GM23248 (cell line): ENCODE measurements at places on chromosomes 2 and 18. TPM values are rescaled to one million over a fixed set of nuclear protein-coding genes. Genes with fewer than 3 reads are reported as not detected.
A peak's percentile ranks its signal among the peaks of the same experiment; 100 is the strongest.

Gene RBM43
- total RNA-seq = 6.8 and 7.3 TPM in 2 replicates

DNA sequence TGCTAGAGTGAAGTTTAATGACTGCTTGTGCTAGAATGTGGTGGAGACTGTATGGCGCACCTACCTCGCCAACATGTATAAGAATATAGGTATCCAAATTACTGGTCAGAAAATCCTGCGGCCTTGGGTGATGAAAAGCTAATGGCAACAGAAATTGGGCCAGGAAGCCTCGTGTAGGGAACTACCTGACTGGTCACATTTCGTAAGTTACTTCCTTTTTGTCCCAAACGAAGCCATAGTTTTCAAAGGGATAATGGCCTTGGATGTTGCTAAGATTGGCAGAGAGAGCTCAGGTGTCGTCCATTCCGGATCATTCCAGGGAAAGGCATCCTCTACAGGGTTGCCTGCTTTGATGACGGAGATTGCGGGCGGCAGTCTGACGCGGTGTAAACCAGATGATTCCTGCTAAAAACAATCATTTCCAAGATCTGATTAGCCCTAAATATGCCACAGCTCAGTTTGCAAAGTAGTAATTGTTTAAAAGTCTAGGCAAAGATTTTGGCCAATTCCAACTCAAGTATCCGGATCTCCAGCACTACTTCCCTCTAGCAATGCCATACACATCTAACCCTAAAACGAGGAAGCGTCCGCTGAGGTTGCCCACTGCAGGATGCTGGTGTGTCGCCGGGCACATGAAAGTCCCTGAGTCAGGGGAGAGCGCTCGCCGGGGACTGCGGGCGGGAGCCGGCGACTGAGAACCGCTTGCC, 708 bp upstream of the MALT1 start:
- DNase-seq = no peak

DNA sequence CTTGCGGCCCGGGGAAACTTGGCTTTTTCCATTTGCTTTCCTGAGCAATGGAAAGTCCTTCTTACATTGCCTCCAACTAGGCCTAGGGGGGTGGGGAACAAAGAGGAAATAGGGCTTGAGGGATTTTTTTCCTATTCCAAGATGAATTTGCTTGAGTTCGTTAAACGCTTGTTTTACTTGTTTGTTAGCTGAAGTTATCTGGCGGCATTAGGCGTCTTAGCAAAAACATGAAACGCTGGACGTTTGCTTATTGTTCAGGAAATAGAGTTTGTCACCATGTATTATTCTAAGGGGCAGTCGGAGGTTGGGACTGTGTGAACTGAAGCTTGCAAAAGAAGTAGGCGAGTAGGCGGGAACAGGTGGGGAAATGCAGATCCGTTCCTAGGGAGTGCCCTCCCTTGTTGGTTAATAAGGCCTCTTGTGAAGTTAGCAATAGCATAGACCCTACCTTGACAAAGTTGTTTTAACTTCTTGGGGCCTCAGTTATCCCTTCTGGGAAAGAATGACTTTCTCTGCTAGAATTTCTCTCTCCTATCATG, 1.9 kb downstream of the CABLES1 start:
- DNase-seq = no peak

DNA sequence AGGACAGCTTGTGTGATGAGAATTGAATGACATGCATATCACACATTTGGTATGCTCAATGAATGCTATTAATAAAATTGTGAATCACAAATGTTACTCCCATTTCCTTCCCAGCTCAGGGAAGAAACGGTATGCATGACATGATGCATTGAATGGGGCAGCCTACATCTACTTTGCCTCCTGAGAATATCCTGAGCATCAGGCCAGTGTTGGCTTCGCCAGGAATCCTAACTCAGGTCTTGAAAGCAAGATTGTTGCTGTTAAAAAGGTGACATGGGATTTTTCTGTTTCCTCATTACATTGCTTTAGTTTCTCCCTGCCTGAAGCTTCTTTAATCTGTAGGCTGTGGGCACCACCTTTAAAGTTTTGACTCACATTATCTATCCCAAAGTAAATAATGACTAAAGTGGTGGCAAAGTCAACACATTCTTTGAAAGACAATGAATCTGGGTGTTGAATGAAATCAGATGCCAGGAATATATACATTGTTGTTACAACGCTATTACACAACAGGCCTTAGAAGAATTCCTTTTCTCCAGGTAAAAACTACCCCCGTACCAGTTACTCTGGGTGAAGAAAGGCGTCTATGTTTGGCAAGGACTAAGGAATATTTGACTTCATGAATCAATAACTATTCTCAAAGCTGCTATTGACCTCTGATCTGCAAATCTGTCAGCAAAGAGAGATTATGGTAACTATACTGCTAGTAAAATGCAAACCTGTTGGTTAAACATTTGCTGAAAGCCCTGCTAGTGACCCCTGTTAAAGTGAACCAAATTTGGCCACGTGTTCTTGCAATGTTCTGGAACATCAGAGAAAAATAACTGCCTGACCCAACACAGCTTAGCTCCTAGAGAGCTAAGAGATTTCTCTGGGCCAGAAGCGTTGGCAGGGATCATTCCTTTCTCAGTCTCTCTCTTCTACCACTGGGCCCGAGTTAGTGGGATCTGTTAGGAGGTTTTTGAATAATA, 30.5 kb upstream of the NEDD4L start:
- DNase-seq = peak; percentile 55
